ENCODE measurements at places on chromosomes 5 and 9. TPM values are rescaled to one million over a fixed set of nuclear protein-coding genes. Genes with fewer than 3 reads are reported as not detected.

Gene GARIN3
- not detected for total RNA-seq

Gene LHX6
- 16.5 TPM for total RNA-seq

GRCh38 chr5:122051569-122051968 is 26.5 kb downstream of the LOX start:
- H3K27ac ChIP-seq = no peak overlapping the region
- DNase-seq = no peak
- H3K4me1 ChIP-seq = no peaks in the 10 kb centered on the region

- no peak overlapping the region for H3K27ac ChIP-seq
- H3K36me3 ChIP-seq = no peaks in the 10 kb centered on the region
- H3K4me3 ChIP-seq = no peak overlapping the region
Measured at GRCh38 chr9:136852664-136853595, 784 bp downstream of the MAMDC4 start.

Data from PC-3 (cell line).